BJ (cell line): ENCODE measurements at places on chromosomes 1 and 21.

DNA sequence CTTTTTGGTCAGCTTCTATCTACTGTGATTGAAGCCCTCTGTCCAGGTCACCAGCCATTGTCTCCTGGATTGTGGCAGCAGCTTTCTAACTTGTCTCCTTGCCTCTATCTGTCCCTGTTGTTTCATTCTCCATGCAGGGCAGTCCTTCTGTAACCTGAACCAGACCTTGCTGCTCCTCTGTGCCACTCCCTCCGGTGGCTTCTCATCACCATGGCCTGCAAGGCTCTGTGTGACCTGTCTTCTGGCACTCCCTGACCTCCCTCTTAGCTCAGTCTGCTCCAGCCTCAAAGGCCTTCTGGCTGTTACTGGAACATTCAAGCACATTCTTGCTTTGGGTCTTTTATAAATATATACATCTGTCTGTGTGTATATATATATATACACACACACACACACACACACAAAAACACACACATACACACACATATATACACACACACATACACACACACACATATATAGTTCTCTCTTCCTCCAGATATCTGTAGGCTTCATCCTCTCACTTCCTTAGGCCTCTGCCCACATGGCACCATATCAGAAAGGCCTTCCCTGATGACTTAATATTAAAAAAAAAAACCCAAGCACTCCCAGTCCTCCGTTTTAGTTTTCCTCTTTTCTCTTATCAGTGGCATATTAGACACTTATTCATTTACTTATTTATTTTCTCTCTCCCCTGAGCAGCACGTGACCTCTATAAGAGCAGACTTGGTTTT is 21.2 kb upstream of the JUN start:
- DNase-seq, result no peak

DNA sequence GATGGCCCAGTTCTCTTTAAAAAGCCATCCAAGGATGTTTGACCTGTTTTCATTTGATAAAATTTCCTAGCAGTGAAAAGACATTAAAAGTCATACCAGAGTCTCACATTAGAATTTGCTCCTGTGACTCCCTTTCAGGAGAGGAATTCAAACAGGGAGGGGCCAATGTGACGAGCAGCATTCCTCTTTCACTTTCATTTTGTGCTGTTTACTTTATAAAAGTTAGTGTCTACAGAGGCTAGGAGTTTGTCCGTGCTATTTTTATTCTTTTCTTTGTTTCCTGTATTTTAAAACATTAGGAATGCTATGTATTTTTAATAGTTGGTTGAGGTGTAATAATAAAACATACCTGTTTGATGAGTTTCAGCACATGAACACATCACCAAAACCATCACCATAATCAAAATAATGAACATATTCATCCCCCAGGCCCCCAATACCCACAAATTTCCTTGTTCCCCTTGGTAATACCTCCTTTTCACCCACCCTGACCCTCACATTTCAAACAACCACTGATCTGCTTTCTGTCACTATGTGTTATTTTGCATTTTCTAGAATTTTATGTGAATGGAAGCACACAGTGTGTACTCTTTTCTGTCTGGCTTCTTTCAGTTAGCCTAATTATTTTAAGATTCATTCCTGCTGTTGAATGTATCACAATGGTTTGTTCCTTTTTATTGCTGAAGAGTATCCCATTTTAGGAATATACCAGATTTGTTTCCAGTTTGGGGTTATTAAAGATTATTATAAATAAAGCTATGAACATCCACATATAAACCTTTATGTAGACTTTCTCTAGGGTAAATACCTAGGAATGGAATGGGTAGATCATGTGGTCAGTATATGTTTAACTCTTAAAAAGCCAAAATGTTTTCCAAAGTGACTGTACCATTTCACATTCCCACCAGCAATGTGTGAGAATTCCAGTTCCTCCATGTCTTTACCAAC is 129.5 kb downstream of the TENT5C start:
- peak; percentile 18 for DNase-seq

DNA sequence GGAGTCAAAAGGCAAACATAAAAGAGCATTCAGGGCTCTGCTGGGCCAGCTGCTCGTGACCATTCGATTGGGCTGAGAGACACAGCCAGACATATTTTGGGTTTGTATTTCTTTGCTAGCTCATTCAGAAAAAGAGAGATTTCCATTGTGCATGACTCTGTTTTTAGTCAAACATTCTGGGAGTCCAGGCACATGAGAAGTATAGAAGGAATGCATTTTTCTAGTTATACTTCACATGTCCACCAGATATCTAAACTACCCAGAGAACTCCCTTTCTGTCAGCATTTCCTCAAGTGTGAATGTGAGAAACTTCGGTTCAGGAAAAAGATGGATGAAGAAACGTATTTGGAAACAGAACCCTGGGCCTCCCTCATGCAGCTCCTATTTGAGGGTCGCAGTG is 6.3 kb upstream of the KCNE1 start:
- no peak for DNase-seq

DNA sequence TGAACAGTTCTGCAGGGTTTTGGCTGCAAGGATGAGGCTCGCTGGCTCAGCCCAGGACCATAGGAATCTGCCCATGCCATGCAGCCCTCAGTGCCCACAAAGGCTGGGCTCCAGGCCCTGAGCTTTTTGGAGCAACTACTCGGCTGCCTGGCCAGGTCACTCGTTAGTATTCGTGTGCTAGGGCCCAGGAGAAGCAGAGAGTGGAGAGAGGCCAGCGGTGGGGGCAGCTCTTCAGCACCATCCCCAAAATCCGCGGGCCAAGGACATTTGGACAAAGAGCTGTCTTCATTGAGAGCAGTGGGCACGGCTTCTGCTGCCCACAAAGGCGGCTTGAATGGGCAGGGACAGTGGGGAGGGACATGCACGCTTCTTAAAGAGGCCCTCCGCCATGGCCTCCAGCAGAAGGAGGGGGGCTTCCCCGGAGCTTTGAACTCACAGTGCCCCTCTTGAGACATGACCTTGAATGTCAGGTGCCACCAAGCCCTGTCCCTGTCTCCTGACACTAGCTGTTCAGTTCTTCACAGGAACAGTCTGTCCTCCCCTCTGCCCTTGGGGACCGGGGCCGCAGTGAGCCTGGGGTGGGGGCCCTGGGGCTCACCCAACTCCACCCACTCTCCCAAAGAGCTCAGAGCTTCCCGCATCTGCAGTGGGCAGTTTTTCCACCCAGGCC is 106.1 kb upstream of the ARHGEF16 start:
- DNase-seq, result no peak

- no peak for DNase-seq
These were observed 14.1 kb downstream of the DYRK1A start for GRCh38 chr21:37380349-37381323.

DNA sequence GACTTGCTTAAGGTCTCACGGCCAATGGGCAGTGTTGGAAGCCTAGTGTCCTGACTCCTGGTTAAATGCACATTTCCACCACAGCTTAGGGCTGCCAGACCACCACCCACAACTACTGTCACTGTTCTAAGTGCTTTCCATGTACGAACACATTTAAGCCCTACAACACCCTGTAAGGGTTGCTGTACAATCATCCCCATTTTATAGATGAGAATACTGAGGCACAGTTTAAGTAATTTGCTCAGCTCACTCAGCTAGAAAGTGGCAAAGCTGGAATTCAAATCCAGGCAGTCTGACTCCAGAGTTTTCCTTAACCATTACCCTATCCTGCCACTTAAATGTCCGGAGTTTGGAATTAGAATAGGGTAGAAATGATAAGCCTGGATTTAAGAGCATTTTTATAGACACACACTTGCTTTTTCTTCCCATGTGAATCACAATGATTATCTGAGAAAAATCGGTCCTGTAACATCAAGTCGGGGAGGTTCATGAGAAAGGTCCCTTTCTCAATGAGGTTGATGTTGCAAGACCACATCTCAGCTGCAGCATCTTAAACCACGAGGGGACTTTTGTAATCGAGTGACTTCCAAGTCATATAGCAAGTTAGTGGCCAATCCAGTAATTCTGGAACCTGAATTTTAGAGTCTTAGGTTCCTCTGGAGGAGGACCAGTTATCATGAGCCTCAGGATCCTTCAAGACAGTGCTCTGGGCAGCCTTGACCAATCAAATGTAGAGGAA is 8.6 kb downstream of the E2F2 start:
- no peak for DNase-seq

DNA sequence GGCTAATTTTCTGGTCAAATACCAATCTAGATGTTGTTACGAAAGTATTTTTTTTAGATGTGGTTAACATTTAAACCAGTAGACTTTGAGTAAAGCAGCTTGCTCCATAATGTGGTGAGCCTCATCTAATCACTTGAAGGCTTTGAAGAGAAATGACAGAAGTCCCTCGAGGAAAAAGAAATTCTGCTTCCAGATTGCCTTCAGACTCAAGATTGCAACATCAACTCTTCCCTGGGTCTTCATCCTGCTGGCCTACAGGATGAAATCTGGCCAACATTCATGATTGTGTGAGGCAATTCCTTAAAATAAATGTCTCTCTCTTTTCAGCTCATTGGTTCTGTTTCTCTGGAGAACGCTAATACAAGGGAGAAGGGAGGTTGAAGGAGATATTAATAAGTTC is 32.5 kb upstream of the SSX2IP start:
- no peak for DNase-seq

DNA sequence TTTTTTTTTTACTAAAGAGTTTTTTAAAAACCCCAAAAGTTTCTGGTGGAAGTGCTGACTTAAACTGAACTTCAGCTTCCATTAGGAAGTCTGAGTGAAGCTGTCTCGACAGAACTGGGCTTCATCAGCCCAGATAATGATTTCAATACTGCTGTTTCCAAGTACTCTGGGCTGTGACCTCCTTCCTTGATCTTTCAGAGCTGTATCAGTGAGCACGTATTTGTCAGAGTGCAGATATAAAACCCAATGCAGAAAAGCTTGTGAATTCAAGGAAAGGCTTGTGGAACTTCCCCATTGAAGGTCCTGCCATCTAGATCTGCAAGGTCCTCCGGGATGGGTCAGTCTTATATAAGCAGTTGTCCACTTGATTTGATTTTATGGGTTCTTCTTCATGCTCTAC is 50.1 kb upstream of the RGS21 start:
- DNase-seq, result no peak

GRCh38 chr21:15515908-15516307 is 213.9 kb upstream of the USP25 start:
- no peak for DNase-seq

- DNase-seq, result no peak
These were observed 104.2 kb upstream of the DMRTA2 start for GRCh38 chr1:50527249-50527986.

DNA sequence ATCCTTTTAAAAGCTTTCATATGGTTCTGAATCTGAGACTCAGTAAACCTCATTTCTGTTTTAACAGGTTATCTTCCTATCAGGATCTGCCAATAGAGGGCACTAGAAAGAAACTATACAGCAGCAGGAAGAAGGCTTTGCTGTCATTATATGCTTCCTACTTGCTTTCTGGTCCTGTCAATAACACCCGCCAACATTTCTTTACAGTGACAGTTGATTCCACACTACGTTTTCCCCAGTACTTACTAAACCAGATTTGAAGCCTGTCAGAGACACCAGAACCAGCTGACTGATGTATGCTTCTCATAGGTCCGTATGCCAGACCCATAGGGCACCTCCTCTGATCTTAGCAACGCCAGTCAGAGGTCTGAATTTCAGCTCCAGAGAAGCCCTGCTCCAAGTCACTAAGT is 341.0 kb upstream of the NEGR1 start:
- DNase-seq, result no peak
